ENCODE measurements at places on chromosomes 1 and 21.
A peak's percentile ranks its signal among the peaks of the same experiment; 100 is the strongest.

DNA sequence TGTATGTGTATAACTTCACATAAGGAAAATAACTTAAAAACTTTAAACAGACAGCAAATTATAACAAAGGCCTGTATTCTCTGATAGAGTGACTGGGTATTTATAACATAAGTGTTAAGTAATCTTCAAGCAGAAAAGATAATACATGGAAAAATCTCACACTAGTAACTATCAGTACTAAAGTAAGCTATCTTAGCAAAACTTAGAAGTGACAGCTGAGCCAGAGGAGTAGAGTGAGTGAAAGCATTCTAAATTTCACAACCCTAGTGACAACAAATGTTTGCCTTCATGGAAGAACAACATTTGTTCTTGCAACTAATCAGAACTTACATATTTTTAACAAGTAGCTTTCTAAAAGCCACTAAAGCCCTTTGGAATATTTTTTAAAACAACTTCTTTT lies 74.5 kb upstream of the B3GALT2 start:
- DNase-seq = no peak

DNA sequence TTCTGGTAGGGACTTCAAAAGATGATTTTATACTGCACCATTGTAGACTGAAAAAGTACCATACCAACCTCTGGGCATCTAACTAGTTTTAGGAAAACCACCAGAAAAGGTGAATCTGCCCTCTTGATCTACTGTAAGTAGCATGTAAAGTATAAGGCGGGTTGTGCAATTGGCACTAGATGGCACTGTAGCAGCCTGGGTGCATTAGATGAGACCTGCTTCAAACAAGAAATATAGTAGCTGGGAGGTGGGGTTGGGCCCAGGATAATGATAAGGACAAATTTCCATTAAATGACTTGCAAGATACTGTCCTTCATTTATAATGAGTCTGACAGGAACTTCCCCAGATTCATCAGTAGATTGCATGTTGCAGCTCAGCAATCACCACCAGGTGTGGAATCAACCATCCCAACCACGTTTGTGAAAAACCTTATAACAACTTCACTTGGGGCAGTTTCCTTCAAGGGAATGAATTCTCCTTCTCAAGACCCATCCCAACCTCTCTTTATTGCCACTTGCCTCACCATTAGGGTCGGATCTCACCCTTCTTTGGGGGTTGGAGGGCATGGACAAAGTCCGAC lies 37.3 kb upstream of the IL10 start:
- DNase-seq = peak; percentile 69

GRCh38 chr1:5769146-5769545 lies 223.1 kb downstream of the NPHP4 start:
- DNase-seq = no peak

GRCh38 chr1:5937373-5937857 lies 54.8 kb downstream of the NPHP4 start:
- no peak for DNase-seq

GRCh38 chr21:29265690-29266479 lies 32.8 kb upstream of the BACH1 start:
- DNase-seq = no peak

DNA sequence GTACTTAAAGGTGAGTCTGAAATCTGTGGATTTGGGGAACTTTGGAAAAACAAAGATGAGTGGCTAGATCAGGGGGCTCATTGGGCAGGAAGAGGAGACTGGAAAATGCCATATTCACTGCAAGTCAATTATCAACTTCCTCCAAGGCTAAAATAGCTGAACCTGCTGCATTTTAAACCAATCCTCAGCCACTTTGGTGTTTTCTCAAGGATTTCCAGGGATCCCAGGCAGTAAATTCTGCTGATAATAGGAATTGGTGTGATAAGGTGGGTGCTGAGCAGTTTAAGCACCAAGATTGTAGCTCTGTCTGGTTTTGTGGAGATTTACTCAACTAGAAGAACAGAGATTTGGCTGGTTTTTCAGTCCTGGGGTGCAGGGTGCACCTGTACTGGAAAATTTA lies 153.9 kb upstream of the CAMK1G start:
- no peak for DNase-seq

GRCh38 chr21:30146558-30147282 lies 19.9 kb downstream of the CLDN17 start:
- DNase-seq = no peak

- DNase-seq = no peak
Observed at GRCh38 chr1:67564193-67564592, 120.8 kb upstream of the GADD45A start.

DNA sequence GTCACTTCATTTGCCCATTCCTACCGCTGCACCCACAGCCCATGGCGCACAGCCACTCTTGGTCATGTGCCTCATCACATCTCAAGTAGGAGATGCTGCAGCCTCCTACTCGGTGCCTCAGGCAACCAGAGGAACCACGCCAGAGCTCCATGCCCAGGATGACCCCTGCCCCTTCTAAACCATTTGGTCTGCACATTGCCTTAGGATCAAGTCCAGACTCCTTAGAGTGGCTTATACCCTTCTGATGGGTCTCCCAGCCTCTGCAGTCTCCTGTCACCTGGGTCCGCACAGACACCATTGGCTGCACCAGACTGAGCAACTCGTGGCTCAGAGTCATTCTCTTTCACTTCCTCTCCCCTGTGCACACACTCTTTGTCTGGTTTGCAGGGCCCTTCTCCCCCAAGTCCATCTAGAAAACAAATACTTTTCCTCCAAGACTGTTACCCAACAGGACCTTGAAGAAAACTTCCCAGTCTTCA lies 2.2 kb upstream of the ADORA3 start:
- DNase-seq = peak; percentile 67

DNA sequence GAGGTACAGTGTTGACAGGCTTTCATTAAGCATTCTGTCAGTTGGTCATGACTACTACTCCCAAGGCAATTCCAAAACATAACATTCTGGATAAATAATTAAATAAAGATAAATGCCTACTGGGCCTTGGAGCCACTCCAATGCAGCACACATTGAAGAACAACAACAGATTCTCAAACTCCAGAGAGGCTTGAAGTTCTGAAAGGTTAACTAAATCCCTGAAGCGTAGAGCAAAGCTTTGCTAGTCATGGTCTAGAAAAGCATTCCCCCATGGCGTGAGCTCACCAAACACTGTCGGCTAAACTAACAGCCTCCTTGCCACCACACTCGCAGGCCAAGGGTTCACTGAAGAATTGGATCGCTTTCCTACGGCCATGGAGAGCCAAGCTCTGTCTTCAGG lies 268.0 kb downstream of the ATG4C start:
- no peak for DNase-seq

- no peak for DNase-seq
Observed at GRCh38 chr1:39533442-39533841, 42.0 kb downstream of the BMP8A start.

DNA sequence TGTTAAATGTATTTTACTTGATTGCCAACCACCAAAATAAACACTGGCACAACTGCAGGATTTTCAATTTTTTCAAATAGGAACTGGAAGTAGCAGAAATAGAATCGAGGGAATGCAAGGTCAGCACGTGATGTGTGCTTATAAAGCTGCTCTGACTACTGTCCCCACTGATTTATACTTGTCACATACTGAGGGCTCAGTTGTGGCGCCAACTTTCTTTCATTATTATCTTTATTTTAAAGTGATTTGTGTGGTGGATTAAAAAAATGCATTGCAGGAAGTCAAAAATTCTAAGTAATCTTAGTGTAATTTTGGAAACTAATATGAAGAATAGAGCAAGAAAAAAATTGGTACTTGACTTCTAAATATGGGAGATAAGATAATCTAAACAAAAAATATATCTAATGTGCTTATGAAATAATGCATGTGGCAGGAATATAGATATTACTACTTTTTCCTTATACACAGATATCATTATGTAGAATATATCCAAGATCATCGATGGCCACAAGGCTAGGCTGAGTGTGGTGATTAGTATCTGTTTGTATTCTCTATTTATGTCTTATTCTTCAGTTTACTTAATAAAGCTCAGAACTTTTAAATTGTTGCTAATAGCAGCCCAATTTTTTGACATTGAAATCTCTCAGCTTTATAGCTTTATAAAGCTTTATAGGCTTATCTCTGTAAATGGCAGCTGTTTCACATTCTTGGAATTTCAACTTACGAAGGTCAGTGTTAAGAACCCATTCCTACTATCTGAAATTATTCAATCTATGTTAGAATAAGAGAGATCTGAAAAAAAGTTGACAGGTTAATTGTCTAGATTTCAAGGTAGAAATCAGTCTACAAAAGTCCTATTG lies 404.5 kb upstream of the ADAMTS5 start:
- peak; percentile 11 for DNase-seq

- DNase-seq = no peak
Observed at GRCh38 chr1:118254491-118255425, 69.7 kb upstream of the SPAG17 start.

DNA sequence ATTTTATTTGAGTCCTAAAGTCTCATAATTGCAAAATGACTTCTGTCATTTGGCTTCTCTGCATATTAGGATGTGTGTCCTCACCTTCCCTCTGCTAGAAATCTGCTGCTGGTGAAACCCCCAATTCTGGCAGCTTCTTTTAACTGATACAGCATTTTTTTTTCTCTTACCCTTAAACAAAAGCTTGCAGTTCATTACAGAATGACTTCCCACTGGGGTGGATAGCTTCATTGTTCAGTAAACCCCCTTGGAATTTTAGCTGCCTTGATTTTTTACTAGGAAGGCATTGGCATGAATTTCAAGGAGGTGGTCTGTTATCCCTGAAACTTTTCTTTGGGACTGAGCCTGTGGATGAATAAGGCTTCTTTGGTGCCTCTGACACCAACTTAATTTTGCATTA lies 16.8 kb downstream of the TSEN15 start:
- DNase-seq = no peak

GRCh38 chr1:58487002-58487401 lies 59.5 kb downstream of the OMA1 start:
- no peak for DNase-seq

GRCh38 chr1:26915204-26915842 lies 1.5 kb upstream of the NR0B2 start:
- DNase-seq = peak; percentile 12

- no peak for DNase-seq
Observed at GRCh38 chr1:64975740-64976139, 9.4 kb upstream of the JAK1 start.

Data from RPMI8226 (cell line).